Activated T-cell treated with anti-CD3 and anti-CD28 coated beads, Interleukin-2, amount 50 U/mL, for 1 hour (primary cell): ENCODE measurements at places on chromosomes 1 and 21.
A peak's percentile ranks its signal among the peaks of the same experiment; 100 is the strongest.

GRCh38 chr1:117565745-117566455 lies 39.9 kb upstream of the TENT5C start:
- DNase-seq, result no peak

GRCh38 chr1:212294983-212295382 lies 9.8 kb downstream of the PPP2R5A start:
- no peak for DNase-seq

DNA sequence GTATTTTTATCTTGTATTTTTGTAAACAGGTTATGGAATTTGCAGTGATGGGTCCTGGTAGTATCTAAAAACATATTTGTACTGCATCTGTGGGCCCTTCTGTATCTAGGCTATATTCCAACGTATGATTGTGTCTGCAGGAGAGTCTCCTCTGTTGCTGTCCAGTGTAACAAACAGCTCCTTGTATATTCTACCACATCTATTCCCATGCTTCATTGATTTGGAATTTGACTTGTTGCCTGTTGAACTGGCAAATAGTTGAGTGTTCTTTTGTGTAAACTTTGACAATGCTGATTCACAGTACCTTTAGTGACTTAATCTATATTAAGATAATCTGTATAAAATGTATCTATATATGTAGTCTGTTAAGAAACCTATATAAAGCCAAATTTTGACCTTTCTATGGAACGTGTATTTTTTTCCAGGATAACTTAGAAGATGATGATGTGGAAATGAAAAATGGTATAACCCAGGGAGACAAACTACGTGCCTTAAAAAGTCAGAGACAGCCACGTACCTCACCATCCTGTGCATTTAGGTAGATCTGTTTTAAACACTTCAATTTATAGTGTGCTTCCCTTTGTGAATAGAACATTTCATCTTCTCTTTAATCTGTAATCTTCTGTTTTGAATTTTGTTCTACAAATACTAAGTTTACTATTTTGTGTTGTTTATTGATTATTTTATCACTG lies 43.4 kb upstream of the GPR88 start:
- no peak for DNase-seq

- DNase-seq, result no peak
Measured at GRCh38 chr1:7094086-7094485, 308.8 kb downstream of the CAMTA1 start.

DNA sequence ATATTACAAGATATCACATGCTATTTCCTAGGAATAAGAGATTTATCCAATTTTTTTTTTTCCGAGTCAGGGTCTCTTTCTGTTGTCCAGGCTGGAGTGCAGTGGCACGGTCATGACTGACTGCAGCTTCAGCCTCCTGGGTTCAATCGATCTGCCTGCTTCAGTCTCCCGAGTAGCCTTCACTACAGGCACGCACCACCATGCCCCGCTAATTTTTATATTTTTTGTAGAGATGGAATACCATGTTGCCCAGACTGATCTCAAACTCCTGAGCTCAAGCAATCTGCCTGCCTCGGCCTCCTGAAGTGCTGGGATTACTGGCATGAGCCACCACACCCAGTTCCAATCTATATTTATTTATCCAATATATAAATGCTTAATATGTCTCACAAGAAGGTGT lies 18.0 kb upstream of the WDTC1 start:
- DNase-seq, result no peak

- no peak for DNase-seq
Measured at GRCh38 chr1:96721053-96721415, 550 bp upstream of the PTBP2 start.

DNA sequence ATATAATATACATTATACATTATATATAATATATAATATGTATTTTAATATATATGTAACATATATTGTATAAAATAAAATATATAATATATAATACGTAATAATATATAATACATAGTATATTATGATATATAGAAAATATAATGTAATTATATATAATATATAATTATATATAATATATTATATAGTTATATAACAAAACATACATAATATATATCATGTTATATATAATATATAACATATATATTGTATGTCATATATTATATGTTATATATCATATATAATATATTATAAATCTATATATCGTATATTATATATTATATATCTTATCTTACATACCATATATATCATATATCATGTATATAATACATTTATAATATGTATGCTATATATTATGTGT lies 248.2 kb upstream of the TPTE start:
- no peak for DNase-seq

DNA sequence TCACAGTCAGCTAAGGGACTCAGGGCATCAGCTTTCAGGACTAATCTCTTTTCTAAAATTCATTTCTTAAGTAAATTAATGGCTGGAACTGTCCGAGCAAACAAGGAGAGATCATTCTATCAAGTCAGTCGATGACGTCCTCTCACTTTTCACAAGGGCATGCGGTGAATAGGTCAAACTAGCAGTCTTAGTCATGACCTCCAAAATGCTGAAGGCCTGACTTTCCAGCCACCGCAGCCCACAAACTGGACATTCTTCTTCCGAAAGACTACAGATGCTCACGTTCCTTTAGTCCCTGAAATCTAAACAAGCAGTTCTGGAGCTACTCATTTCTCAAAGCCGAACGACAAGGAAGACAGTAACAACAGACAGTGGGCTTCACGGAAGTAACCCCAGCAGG lies 127.9 kb downstream of the TIAM1 start:
- DNase-seq, result no peak

DNA sequence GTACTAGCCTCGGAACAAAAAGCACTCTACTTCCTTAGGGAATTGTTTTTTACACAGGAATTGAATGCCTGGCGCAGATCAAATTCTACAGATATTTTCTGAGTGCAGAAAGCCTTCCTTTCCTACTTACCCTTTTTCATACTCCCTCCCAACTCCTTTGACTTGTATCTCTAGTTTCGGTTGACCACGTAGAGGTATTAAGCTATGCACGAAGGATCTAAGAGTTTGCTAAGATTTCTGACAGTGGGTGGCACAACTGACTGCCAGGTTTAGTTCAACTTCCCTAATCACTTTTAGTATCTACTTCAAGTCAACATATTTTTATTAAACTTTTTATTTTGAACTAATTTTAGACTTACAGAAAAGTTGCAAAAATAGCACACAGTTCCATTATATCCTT lies 5.0 kb downstream of the TOR1AIP2 start:
- no peak for DNase-seq

DNA sequence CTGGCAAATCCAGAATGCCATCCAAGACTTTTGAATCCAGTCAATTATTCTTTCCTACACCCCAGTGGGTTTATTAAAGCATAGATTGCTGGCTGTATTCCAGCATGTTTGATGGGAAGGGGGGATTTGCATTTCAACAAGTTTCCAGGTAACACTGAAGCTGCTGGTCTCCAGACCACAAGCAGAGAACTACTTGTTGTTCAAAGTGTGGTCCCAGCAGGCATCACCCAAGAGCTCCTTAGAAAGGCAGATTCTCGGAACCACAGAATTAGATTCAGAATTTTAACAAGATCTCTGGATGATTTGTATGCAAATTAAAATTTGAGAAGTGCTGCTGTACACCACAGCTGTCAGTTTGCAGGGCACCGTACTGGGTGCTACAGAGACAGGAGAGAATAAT lies 216.3 kb upstream of the FAM78B start:
- no peak for DNase-seq

DNA sequence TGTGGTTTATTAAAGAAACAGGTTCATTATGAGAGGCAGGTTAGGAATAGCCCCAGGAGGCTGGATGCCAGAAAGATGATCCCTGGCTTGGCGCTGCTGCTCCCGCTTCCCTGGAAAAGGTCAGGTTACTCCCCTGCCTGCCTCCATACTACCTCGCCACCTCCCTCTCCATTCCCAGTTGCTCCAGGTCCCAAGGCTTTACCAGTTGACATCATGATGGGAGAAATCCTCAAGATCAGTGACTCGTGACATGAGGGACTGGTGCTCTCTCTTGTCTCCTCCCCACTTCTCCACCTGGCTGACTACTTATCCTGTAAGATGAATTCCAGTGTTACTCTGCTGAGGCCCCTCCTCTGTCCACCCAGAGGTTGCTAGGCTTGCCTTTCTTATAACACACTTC lies 19.7 kb downstream of the VASH2 start:
- DNase-seq, result no peak

GRCh38 chr21:45973475-45974072 lies 8.0 kb upstream of the COL6A1 start:
- peak; percentile 83 for DNase-seq

GRCh38 chr1:83950106-83950661 lies 48.7 kb downstream of the TTLL7 start:
- DNase-seq, result no peak

GRCh38 chr1:223363856-223364684 lies at the start of gene SUSD4:
Gene SUSD4, minus strand, starts transcription at chr1:223364176. Its CDS starts 751 bp downstream, at chr1:223363425.
- DNase-seq, result peak; percentile 75

GRCh38 chr1:209397910-209398309 lies 185.6 kb upstream of the CAMK1G start:
- DNase-seq, result no peak

DNA sequence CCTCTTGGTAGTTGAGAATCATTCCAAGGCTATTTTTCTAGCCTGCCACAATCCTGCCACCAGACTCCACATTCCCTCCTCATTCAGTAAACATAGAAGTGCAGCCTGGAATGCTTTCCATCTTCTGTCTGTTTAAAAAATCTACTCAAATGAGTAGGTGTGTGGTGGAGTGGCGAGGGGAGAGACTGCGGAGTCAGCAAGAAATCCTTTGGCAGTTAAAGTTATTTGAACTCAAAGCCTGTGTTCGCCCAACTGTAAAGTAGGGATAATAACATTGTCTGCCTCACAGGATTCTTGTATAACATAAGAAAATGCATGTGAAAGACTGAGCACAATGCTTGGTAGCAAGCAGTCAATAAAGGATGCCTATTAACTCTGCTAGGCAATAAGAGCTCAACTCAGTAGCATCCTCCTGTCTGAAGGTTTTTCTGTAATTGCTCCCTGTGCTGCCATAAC lies 22.2 kb upstream of the DPT start:
- DNase-seq, result no peak

DNA sequence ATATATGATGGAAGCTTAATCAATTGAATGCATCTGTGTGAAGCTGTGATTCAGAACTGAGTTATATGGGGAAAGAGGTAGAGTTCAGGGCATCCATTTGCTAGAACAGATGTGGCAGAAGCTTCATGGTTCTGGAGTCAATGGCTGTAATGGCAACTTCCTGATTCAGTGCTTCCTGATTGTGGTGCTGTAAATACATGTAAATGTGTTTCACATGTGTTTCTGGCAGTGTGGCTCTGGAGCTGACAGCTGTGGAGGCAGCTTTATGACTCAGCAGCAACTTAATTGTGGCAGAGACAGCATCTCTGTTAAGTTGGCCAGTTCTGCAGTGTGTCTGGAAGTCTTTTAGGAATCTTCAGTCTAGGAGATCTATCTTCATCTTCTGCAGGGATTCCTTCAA lies 226.6 kb upstream of the ZRANB2 start:
- no peak for DNase-seq

- no peak for DNase-seq
Measured at GRCh38 chr1:14845851-14846250, 247.4 kb downstream of the KAZN start.

DNA sequence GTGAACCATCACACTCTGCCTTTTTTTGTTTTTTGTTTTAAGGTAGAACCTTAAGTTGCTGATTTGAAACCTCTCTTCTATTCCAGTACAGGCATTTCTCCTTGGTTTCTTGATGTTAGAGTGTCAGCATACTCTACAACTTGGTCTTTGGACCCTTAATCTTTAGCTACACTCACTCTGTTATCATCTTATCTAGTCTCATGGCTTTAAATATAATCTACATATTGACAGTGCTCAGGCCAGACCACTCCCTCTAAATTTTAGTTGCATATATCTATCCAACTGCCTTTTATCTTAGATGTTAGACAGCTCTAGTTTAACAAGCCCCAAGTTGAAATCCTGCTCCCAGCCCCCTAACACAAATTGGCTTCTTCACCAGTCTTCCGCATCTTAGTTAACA lies 22.1 kb downstream of the NME7 start:
- no peak for DNase-seq

DNA sequence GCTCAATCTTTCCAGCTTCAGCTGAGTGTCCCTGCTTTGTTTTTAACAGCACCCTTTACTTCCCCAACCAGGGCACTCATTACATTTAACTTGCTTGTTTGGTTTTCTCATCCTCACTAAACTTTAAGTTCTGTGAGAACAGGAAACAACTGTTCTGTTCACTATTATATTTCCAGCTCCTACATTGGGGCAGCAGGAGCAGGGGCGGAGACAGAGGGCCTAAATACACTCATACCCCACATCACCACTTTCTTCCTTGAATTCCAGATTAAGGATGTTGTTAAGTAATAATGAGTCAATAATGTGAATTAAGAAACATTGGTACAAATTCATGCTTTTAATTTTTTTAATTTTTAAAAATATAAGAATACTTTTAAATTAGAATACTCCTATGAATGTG lies 6.0 kb downstream of the DRAM2 start:
- no peak for DNase-seq

GRCh38 chr1:78254517-78254916 lies 208.8 kb downstream of the GIPC2 start:
- DNase-seq, result no peak

- no peak for DNase-seq
Measured at GRCh38 chr1:22225858-22226589, 83.1 kb upstream of the WNT4 start.

DNA sequence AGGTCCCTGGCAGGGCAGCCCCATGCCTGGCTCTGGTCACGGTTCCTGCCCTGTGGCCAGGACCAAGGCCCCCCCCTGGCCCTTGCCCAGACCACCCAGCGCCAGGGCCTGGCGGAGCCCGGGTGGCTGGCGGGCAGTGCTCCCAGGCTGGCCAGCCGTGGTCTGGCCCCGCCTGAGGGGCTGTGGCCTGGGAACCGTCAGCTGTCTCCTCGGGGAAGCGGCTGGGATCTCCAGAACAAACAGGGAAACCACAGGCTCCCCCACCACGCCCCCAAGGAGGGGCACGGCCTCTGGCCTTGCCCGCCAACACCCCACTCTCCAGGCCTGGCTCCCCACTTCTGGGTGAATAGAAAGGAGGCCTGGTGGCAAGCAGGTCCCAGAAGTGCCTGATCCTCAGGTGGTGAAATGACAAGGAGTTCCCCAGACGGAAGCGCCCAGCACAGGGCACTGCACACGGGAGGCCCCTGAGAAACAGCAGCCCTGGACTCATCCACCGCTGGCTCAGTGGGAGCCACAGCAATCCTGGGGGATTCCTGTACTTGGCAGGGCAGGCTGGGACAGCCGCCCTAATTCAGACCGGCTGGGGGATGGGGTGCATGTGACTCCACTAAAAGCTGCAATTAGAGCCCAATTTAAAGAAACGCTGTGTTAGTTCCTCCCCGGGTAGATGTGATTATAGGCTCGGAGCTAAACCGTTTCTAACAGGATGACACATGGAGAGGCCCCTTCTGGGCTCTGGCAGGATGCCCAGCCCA lies 78.9 kb downstream of the RAP1GAP start:
- DNase-seq, result no peak

GRCh38 chr1:228209657-228210056 lies 1.8 kb downstream of the OBSCN start:
- no peak for DNase-seq
